ENCODE measurements at places on chromosomes 11 and 22.

DNA sequence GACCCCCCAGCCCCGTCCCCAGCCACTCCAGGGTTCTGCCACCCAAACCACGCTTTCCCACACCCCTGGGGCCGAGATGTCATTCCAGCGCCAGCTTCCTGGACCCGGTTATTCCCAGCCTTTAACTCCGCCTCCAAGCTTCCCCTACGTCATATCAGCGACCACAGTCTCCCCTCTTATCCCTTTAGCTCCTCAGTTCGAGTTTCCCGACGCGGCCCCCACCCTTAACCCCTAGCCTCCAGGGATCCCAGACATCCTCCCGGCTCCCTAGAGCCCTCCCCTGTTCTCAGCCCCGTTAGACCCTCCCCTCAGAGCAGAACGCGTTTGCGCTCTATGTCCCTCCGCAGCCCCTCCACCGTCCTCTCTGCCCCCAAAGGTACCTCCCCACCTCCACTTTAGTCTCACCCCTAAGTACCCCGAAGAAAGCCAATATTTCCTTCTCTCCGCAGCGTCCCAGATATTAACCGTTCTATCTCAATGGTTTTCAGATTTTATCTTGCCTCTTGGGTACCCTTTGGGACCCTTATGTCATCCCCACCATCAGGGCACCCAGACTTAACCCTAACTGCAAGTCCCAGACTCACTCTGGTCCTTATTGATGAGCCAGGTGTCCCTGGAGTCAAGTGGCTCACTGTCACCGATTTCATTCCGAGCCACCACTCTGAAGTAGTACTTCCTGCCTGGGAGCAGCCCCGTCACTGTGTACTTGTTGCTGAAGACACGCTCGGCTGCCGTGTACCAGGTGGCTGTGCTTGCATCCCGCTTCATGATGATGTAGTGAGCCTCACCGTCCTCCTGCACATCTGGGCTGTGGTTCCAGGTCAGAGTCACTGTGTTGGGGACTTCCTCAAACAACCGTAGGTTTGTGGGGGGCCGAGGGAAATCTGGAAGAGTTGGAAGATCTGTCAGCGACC is 8.0 kb downstream of the TMEM86A start:
- peak; percentile 30 for DNase-seq

DNA sequence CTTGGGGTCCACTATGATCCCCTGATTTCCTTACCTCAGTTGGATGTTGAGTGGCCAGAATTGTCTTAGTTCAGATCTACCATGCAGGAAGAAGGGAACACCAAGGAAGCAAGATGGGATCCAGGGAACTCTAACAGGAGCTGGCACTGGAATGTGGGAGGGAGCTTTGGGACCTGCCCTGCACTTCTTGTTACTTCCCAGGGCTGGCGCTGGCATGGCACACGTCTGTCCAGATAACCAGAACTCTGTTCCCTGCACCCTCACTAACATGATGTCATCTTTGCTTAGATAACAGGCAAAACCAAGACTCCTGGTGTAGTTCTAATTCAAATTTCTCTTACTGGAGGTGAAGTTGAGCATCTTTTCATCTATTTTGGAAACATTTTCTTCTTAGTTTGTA is 550.0 kb downstream of the MN1 start:
- DNase-seq, result no peak

GRCh38 chr11:98710986-98711385 is 309.8 kb upstream of the CNTN5 start:
- DNase-seq, result no peak

DNA sequence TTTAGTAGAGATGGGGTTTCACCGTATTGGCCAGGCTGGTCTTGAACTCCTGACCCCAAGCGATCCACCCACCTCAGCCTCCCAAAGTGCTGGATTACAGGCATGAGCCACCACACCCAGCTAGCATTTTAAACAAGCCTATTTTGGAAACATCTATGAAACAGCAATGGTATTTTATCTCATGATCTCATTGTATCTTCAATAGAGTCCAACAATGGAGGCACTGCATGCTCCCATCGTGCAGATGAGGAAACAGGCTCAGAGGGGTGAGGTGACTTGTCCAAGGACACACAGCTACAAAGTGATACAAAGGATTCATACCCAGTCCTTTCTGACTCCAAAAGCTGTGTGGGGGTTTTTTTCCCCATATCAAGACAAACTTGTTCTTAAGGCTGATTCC is 39.0 kb upstream of the RTL6 start:
- no peak for DNase-seq

DNA sequence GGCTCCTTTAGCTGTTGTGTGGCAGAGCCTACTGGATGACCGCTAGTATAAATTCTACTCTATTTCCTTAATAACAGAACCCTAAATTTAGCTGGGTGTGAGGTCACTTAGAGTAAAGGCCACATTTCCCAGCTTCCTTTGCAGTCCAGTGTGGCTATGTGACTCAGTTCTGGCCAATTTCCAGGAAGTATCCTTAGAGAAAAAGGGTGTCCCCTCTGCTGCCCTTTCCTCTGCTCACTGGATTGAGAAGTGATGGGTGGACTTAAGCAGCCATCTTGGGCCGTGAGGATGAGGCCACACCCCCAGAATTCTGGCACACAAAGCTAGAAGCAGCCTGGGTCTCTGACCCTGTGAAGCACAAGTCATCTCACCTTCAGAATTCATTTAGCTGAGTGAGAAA is 11.7 kb upstream of the RASD2 start:
- DNase-seq, result no peak

DNA sequence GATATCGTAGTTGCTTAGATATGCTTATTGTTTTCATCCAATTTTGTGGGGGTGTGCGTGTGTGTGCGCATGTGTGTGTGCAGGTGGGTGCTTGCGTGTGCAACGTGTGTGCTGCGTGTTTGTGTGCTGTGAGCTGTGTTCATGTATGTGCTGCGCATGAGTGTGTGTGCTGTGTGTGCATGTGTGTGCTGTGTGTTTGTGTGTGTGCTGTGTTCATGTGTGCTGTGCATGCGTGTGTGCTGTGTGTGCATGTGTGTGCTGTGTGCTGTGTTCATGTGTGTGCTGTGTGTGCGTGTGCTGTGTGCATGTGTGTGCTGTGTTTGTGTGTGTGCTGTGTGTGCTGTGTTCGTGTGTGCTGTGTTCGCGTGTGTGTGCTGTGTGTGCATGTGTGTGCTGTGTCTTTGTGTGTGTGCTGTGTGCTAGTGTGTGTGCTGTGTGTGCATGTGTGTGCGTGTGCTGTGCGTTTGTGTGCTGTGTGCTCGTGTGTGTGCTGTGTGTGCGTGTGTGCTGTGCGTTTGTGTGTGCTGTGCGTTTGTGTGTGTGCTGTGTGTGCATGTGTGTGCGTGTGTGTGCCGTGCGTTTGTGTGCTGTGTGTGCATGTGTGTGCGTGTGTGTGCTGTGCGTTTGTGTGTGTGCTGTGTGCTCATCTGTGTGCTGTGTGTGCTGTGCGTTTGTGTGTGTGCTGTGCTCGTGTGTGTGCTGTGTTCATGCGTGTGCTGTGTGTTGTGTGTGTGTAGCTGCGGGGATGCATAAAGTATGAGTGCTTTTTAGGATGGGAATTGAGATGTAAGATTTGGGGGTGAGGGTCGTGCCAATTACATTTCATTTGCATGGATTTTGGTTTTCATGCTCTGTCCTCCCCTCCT is 7.6 kb downstream of the IGF2 start:
- no peak for DNase-seq

- no peak for DNase-seq
Observed at GRCh38 chr11:8503910-8504364, 90.1 kb downstream of the STK33 start.

DNA sequence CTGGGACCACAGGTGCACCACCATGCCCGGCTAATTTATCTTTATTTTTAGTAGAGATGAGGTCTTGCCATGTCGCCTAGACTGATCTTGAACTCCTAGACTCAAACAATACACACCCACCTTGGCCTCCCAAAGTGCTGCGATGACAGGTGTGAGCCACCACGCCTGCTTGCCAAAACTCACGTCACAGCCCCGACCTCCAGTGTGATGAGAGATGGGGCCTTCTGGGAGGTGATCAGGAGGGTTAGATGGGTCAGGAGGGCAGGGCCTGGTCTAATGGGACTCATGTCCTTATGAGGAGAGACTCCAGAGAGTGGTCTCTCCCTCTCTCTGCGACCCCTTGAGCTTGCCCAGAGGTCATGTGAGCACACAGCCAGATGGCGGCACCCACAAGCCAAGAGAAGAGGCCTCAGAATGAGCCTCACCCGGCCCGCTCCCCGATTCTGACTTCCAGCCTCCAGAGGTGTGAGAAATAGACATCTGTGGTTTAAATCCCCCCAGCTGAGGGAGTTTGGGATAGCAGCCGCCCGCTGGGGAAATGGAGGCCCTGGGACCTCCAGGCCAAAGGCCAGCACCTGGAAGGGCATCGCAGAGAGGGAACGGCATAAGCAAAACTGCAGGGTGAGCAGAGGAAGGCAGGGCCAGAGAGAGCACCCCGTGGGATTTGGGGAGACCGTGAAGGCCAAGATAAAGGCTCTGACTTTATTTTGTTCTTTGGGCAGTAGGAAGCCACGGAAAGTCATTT is 24.1 kb upstream of the GAL start:
- no peak for DNase-seq

GRCh38 chr11:122516686-122517085 is 138.8 kb upstream of the UBASH3B start:
- no peak for DNase-seq

DNA sequence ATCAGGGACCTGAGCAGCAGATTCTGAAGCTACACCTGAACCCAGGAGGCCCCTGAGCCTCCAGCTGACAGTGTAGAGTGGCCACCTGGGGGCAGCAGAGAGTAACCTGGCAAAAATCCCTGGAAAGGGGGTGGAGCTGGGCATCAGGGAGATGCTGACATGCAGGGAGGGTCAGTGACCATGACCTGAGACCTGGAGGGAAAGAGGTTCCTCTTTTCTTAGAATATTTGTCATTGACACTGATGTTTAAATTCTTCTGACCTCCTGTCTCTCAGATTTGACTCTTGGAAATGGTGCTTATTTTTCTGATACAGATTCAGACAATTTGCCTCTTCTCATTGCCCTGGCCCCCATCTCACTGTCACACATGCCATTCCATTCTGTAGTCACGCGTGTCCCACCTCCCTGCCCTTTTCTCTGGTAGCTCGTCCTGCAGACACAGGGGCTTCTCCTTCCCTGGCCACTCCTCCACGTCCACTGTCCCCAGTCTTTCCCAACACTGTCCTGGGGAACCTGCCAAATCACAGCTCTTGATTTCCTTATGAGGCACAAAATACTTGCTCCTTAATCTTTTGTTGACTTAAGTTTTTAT is 117.2 kb upstream of the IGLL5 start:
- DNase-seq, result peak; percentile 45

- DNase-seq, result no peak
Observed at GRCh38 chr11:78310500-78310909, 107.1 kb downstream of the GAB2 start.

DNA sequence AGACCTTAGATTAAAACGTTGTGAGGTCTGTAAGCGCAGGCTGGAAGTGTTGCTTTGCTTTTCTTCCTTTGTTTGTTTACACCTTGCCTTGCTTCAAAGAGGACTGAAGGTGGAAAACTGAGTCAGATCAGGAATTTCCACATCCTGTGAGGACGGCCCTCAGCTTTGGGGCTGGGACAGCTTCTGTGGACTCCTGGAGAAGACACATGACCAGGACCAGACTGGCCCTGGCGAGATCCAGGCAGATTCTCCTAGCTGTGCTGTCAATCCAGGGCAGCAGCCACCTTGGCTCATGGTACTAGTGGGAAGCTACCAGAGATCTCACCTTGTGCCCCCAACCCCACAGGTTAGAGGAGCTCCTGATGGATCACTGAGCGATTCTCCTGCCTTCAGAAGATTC is 1461.9 kb downstream of the TBC1D22A start:
- DNase-seq, result no peak

DNA sequence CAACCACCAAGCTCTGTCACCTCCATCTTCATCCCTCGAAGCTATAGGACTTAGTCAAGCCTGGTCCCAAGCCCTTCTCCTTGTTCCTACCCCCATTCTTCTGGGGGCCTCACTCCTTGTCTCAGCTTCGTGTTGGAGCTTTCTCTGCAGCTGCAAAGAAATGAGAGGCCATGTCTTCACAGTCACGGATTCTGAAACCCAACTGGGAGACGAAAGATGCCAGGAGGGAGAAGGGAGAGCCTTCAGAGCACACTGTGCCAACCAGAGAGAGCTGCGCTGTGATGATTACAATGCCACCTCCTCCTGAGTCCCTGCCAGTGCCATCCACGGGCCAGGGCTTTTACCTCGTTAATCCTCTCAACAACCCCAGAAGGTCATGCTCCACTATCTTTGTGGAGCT is 469.3 kb downstream of the TBC1D22A start:
- no peak for DNase-seq

DNA sequence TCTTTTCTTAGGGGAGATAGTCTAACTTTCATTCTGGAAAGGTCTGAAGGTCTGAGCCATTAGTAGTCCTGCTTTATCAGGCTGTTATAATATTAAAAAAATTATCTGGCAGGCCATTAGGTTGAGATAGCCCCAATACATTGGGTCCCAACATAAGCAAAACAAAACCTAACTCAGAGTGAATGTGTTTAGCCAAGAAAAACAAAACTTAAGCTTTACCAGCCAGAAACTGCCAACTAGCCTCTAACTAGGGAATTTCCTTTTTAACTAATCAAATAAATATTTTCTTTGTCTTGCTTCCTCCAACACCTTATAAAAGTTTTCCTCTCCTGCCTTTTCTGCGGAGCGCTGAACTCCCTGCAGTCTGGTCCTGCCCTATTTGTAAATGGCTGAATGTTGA is 1137.7 kb upstream of the CNTN5 start:
- DNase-seq, result no peak

All from effector memory CD8-positive, alpha-beta T cell (primary cell).